Naive thymus-derived CD4-positive, alpha-beta T cell (primary cell): ENCODE measurements at places on chromosomes 2 and 18. TPM values are rescaled to one million over a fixed set of nuclear protein-coding genes. Genes with fewer than 3 reads are reported as not detected.

UGT1A3 gene
- not detected for total RNA-seq

DNA sequence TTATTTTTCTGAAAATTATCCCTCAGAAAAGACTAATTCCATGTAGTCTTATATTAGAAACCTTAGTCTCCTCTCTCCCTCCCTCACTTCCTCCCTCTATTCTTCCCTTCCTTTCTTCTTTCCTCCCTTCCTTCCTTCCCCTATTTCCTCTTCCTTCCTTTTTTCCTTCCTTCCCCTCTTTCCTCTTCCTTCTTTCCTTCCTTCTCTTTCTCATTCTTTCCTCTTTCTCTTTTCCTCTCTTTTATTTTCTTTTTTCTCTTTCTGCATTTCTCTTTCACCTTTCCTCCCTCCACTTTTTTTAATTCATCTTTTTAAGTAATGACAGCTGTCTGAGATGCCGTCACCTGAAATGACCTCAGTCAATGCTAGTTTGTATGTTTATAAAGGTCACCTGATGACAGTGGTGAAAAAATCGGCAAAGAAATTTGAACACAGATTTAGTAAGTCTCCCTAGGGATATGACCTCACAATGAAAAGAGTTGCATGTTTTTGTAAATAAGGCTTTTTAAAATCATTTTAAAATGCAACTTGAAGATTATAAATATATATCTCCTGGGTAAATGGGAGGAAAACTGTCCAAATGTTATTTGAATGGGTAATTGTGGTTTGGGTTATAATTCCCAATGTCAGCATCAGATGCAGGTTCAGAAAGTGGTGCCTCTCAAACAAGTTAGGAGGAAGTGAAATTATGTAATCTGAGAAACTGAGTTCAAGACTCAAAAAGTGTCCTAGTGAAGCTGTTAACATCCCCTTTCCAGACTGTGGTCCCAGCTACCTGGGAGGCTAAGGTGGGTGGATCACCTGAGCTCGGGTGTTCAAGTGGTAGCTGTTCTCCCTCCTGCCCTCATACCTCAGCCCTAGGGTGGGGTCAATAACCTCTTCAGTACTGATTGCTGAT lies 90.3 kb upstream of the ST3GAL5 start:
- no peak for DNase-seq

SLC19A3 gene
- total RNA-seq = not detected

DNA sequence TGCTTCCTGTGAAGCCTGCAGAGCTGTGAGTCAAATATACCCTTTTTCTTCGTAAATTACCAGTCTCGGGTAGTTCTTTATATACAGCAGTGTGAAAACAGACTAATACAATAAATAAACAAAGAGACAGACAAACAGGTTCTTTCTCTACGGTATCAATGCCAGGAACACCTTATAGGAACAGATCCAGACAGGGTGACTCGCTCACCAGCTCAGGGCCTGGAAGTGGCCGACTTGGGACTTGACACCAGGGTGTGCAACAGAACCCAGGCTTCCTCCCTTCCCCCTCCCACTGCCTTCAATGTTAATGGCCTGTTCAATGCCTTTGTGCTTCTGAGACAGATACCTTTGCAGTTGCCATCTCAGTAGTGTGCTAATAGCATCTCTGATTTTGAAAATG lies 309.5 kb downstream of the ALK start:
- no peak for DNase-seq

- DNase-seq = no peak
Observed at GRCh38 chr2:45278365-45279078, 269.3 kb upstream of the SIX2 start.

WNT10A gene
- total RNA-seq = 3.0 TPM

DNA sequence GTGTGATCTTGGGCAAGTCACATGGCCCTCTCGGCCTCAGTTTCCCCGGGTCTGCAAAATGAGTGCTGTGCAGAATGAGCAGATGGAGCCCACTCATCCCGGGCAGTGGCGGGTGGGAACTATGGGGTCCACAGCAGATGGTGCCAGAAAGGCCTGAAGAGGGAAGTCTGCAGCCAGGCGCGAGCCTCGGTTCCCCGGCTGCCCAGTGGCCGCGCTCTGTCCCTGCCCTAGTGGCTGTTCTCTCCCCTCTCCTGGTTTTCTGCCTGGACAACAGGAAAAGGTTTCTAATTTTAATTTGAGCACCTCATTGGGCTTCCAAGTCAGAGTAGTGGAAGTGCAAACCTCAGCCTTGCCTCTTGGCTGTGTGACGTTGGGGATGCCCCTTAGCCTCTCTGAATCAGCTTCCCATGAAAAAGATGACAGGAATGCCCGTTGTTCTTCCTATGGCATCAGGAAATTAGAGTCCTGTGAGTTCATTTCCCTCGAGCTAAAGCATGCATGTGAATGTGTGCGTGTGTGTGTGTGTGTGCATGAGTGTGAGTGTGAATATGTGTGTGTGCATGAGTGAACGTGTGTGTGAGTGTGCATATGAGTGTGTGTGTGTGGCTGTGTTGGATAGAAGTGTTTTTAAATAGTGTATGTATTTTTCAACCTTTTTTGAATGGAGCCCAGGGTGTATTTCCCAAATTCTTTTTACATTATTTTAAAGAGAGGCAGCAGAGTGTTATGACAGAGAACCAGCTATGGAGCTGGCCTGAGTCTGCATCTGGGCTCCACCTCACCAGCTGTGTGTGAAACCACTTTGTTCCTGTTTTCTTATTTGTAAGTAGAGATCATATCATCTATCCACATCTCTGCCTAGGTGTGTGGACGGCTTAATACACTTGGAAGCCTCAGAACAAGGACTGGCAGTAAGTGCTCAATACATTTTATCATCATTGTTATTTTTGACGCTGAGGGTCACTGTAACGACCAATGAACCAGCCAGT lies 41.3 kb downstream of the RRM2 start:
- DNase-seq = no peak

- no peak for DNase-seq
Observed at GRCh38 chr18:63850020-63850419, 37.5 kb upstream of the SERPINB2 start.

GRCh38 chr2:221439761-221440479 lies 132.2 kb downstream of the EPHA4 start:
- DNase-seq = no peak

GRCh38 chr2:78992807-78993517 lies 32.5 kb upstream of the REG3G start:
- DNase-seq = no peak

NEU2 gene
- not detected for total RNA-seq

ANKRD30BL gene
- not detected for total RNA-seq

DNA sequence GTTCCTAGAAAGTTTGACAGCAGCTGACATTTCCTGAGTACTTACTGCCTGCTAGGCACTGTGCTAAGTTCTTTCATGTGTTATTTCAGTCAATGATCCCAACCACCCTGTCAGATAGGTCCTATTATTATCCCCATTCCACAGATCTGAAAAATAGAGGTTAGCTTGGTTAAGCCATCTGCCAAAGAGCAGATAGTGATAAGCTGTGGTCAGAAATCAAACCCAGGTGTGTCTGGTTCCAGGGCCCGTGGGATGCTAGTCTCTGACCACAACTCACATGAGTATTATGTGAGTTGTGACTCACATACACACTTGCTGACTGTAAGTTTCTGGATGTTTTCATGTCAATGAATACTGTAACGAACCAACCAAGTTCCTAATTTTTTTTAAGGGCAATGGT lies 132.0 kb upstream of the APCDD1 start:
- DNase-seq = no peak

GRCh38 chr2:199914372-199914958 lies 3.4 kb downstream of the C2orf69 start:
- DNase-seq = no peak

DNA sequence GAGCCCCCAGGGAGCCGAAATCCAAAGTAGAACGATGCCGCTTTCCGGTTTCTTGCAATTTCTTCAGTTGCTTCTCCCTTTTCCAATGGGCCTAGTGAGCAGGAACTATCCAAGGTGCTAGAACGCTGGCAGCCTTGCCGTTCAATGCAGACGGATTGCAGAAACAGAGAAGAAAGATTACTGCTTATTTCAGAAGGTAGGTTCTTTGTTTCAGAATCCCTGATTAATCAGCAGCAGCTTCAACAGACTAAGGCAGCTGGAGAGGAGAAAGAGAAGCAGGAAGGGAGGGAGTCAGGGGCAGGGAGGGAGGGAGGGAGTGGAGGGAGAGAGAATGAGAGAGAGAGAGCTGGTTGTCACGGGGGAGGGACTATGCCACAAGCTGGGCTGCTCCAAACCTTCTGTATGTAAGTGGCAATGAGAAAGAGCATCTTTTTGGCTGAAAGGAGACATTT lies 576 bp downstream of the NYAP2 start:
- no peak for DNase-seq

DNA sequence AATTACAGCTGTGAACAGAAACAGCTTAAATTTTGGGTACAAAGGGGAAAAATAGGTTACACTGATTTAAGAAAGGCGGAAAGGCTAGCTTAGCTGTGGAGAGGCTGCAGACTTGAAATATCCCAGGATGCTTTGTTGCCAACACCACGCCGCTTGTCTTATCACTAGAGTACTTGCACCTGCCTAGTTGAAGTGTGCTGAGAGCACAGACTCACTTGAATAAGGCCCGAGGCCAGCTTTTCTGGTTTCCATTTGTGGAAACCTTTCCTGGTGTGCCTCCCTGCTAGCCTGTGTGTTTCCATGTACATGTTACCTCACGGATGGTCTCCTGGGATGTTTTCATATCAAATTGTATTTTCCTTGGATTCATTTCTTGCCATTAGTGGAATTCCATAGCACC lies 3.2 kb downstream of the CABLES1 start:
- no peak for DNase-seq

- no peak for DNase-seq
Observed at GRCh38 chr2:16461672-16462071, 204.0 kb downstream of the CYRIA start.

- DNase-seq = no peak
Observed at GRCh38 chr2:55063226-55063625, 13.0 kb upstream of the RTN4 start.

GRCh38 chr2:241858206-241859016 lies at the start of gene PDCD1:
Gene PDCD1 (minus strand): TSS chr2:241858894. CDS start chr2:241858838, 56 bp downstream.
- DNase-seq = peak; percentile 73

GRCh38 chr2:66531567-66531966 lies 96.6 kb downstream of the MEIS1 start:
- no peak for DNase-seq

GRCh38 chr18:28716338-28716737 lies 539.4 kb upstream of the CDH2 start:
- DNase-seq = no peak

GRCh38 chr2:148876595-148877402 lies 1.8 kb downstream of the KIF5C start:
- DNase-seq = peak; percentile 36

UNC50 gene
- total RNA-seq = 22.7 TPM

DNA sequence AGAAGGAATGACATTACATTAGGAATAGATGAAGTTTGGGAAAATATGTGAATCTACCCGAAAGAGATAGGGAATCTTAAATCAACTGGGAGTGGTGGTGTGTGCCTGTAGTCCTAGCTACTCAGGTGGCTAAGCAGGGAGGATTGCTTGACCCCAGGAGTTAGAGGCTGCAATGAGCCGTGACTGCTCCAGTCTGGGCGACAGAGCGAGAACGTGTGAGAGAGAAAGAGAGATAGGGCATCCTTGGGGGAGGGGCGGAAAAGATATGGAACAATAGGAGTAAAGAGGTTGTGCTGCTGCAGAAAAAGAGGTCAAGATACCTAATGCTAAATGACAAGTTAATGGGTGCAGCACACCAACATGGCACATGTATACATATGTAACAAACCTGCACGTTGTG lies 47.1 kb upstream of the ADAM23 start:
- DNase-seq = no peak

DNA sequence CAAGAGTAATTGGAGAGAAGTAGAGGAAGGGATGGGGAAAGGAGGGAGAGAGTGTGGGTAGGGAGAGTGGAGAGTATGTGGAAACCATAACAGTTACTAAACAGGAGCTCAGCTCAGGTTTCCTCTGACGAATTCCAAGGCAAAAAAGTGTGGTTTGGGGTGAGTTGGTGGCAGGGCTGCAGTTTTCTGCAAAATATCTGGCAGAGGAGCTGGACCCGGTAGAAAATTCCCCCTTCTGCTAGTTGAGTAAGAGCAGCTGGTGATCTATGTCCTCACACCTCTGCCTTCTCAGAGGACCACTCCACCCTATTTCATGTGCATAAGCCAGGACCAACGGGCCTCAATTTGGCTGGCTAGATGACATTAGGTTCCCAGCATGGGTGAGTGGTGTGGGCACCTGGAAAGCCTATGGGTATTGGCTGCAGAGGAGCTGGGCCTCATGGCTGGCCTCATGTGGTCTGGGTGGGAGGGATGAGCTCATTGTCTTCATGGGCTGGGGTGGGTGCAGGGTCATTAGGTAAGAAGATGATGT lies 13.2 kb downstream of the NRP2 start:
- no peak for DNase-seq

TMEM247 gene
- not detected for total RNA-seq

ALPI gene
- not detected for total RNA-seq

AFF3 gene
- total RNA-seq = 18.6 TPM

LRP2 gene
- not detected for total RNA-seq
